ENCODE measurements at places on chromosomes 1 and 21.

GRCh38 chr21:16851054-16851453 is 661.8 kb upstream of the CXADR start:
- DNase-seq: no peak

GRCh38 chr1:197392541-197392940 is 124.5 kb downstream of the CRB1 start:
- peak; percentile 5 for DNase-seq

GRCh38 chr1:230857822-230858221 is 10.5 kb downstream of the C1orf198 start:
- DNase-seq: no peak

DNA sequence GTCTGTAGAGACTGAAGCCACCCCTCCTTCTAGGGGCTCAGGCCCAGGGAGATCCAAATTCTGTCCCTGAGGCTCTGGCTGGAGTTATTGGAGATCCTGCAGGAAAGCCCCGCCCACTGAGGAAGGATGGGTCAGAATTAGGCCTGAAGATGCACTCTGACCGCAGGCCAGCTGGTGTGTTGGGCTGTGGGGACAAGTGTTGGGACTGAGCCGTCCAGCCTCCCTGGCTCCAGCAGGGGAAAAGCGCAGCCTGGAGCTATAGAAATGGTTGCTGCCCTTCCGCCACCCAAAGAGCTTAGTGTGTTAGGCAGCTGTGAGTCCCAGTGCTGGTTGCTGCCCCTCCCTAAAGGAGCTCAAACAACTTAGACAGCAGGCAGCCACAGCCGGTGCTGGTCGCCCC is 33.0 kb upstream of the PRRX1 start:
- no peak for DNase-seq

DNA sequence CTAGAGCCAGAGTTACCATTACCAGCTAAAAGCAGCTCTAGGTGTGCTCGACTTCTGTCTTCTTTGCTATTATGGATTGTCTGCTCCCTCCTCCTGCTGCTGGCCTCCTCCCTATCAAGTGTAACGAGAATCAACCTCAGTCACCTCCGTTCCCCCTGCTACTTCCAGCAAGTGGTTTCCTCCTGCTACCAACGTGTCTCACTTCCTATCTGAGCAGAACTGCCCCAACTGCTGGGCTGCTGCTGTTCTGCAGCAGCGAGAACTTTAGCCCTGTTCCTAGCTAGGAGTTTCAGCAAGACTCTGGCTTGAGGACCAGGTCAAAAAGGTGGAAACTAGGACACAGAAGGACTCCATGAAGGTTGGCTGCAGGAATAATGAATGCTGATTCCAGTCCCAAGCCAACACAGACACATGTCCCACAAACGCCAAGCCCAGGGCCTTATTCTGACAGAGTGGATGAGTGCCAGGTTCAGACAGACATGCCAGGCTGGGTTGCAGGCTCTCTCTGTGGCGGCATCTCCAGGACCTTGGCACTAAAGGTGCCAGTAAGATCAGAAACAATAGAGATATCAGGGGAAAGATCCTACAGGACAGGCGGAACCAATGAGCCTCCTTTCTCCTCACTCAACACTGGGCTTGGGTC is 46.9 kb downstream of the CD34 start:
- DNase-seq: no peak
